ENCODE measurements at places on chromosomes 6 and 20.

DNA sequence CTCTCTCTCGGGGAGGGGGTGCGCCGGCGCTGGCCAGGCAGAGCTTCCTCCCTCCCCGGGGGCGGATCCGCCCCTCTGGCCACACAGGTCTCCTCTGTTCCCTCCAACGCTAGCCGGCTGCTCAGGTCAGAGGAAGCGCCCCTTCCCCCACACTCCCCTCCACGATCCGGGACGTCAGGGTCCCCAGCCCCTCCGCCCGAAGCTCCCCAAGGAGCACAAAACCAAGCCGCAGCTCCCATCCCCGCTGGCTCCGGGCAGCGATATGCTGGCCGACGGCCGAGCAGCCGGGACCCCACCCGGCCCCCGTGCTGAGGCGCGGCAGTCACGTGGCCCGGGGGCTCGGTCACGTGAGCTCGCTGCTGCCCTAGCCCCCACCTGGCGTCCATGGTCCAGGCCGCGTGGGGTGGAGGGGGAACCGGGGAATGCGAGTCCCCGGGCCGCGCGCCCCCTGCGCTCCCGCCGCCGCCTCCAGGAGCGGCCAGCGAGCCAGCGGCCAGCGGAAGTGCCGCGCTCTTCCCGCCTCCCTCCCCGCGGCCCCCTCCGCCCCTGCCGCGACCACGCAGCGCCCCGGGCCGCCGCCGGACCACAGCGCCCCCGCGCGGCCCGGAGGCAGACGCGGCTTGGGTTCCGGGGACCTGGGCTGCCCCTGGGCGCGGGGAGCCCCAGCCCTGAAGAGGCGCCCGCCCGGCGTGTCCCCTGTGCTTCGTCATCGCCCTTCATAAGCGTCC is at the start of gene SLC35B2:
Gene SLC35B2, minus strand, starts transcription at position 504 of the 728 bp plus-strand sequence. Its CDS starts 118 bp downstream, at position 386.
- DNase-seq = peak; percentile 60

DNA sequence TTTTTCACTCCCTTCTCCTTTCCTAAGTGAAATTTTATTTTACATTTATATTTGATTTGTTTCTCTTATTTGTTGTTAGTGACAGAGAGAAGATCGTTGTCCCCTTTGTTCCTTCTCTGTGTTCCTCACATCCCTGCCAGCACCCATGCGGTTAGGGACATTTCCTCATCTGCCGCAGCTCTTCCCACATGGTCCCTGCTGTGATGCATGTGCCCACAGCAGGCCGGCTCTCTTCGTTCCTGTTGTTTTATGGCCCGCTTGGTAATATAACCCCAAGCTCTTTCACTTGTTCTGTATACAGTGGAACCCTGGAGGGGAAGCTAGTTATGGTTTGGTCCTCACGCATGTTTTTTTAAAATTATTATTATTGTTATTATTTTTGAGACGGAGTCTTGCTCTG is 23.6 kb downstream of the DTD1 start:
- no peak for DNase-seq

- no peak for DNase-seq
These were observed 20.4 kb downstream of the ZC3H12D start for GRCh38 chr6:149464411-149464810.

GRCh38 chr6:36955671-36956445 is 1.3 kb downstream of the PI16 start:
- DNase-seq = no peak

- no peak for DNase-seq
These were observed 12.1 kb upstream of the SRC start for GRCh38 chr20:37333848-37334318.

DNA sequence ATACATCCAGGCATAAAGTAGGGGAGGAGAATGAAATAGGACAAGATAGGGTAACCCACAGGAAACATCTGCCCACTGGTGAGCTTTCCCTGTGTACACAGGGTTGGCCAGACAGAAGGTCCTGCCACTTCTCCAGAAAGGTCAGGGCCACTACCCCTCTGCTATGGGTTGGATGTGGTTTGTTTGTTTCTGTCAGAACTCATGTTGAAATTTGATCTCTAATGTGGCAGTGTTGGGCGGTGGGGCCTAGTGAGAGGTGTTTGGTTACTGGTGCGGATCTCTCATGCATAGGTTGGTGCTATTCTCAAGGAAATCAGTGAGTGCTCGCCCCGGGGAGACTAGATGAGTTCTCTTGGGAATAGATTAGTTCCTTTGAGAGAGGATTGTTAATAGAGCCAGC is 15.6 kb upstream of the MAS1 start:
- DNase-seq = no peak

GRCh38 chr6:65259059-65259458 is 448.0 kb downstream of the EYS start:
- no peak for DNase-seq

- DNase-seq = peak; percentile 66
These were observed at the start of gene PRSS35 for GRCh38 chr6:83511901-83512681. Gene PRSS35 (plus strand): TSS chr6:83512534. CDS start chr6:83523442, 10,908 bp downstream.

GRCh38 chr20:42846784-42847490 is 342.8 kb downstream of the PTPRT start:
- no peak for DNase-seq

DNA sequence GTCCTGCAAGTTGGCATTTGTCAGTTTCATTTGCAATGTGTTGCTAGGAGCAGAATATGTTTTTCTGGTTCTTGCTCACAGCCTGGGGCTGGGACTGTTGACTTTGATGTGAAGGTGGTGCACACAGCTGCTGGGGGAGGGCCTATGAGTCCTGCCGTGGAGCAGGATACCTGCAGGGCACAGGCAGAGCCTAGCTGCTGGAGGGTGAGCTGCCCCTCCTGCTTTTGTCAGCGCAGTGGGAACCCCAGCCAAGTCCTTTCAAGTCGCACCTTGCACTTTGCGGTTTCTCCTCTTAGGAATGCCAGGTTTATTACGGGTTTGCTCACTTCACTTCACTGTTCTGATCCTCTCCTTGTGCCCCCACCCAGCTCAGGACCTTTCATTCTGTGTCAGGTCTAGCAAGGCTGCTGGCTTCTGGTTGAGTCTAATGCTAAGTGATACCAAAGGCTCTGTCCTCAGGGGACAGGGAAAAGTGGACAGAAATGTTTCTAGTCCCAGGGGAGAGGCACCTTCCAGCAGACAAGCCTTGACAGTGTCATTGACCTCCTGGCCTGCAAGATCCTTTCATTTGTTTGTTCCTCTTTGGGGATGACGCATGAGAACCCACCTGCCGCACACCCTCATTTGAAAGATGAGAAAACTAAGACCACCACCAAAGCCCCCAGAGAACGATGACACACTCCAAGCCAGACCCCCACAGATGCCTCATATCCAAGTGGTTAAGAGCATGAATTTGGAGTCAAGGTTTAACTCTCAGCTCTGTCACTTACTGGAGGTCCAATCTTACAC is 2.7 kb upstream of the SPO11 start:
- no peak for DNase-seq

Measured in muscle of arm (tissue), 14 donors.